Pulmonary artery endothelial cell (primary cell): ENCODE measurements at places on chromosomes 2 and 18. TPM values are rescaled to one million over a fixed set of nuclear protein-coding genes. Genes with fewer than 3 reads are reported as not detected.

Gene RAPGEF4
- 5.3 and 6.1 TPM in 2 replicates for total RNA-seq

Gene CENPA
- total RNA-seq: 14.2 and 28.3 TPM in 2 replicates

Gene CDH19
- not detected in 2 replicates for total RNA-seq

Gene HSPD1
- total RNA-seq: 183 and 512 TPM in 2 replicates

Gene MALL
- 71.4 and 72.2 TPM in 2 replicates for total RNA-seq

Gene NEUROD1
- not detected in 2 replicates for total RNA-seq

Gene IL1RL1
- 108 and 144 TPM in 2 replicates for total RNA-seq

Gene ASAP2
- 44.0 and 49.9 TPM in 2 replicates for total RNA-seq

Gene GPR155
- total RNA-seq: 1.9 and 2.3 TPM in 2 replicates

Gene EPAS1
- total RNA-seq: 69.8 and 115 TPM in 2 replicates

Gene CEP76
- total RNA-seq: 10.6 and 16.7 TPM in 2 replicates
